ENCODE measurements at places on chromosomes 5 and 9. TPM values are rescaled to one million over a fixed set of nuclear protein-coding genes. Genes with fewer than 3 reads are reported as not detected.

Gene PHYHD1
- 51.5 TPM for polyA plus RNA-seq

Gene ADAMTS6
- polyA plus RNA-seq = 0.67 TPM

Gene PCDHA9
- polyA plus RNA-seq = 0.02 TPM

Gene ANGPTL2
- 4.2 TPM for polyA plus RNA-seq

Gene GNA14
- polyA plus RNA-seq = 3.9 TPM

Gene DAPK1
- 7.4 TPM for polyA plus RNA-seq

Gene KCNV2
- not detected for polyA plus RNA-seq

Gene ARHGEF28
- 11.6 TPM for polyA plus RNA-seq

Gene ZNF189
- polyA plus RNA-seq = 8.4 TPM

Gene ENC1
- polyA plus RNA-seq = 11.1 TPM

Gene PCAT7
- polyA plus RNA-seq = not detected

Gene TAS2R1
- polyA plus RNA-seq = not detected

Gene OR13J1
- polyA plus RNA-seq = not detected

Gene CCDC127
- polyA plus RNA-seq = 2.4 TPM
